ENCODE measurements at places on chromosomes 12 and 14. TPM values are rescaled to one million over a fixed set of nuclear protein-coding genes. Genes with fewer than 3 reads are reported as not detected.

DNA sequence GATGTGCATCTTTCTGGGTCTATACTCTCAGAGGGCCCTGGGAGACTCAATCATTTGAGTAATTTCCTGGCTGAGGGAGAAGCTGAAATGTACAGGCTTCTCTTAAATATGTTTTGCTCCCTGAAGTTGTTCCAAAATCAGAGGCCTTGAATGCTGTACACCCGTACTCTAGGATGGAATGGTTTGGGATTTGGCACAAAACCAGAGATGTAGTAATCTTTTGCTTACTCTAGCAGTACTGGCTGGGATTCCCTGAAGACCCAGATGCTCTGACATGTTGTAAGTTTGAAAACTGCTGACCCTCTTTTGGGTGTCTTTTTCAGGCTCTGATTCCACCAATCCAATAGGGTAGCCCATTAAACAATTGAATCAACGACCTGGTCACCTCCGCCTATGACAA, 10.4 kb downstream of the ACACB start:
- no peak overlapping the region for H3K4me3 ChIP-seq
- H3K4me1 ChIP-seq, result no peaks in the 10 kb centered on the region
- H3K27ac ChIP-seq, result no peak overlapping the region

GRCh38 chr14:94306047-94306978, 13.2 kb upstream of the SERPINA10 start:
- no peak overlapping the region for H3K27ac ChIP-seq
- peaks cover 3% of the 10 kb centered on the region for H3K27me3 ChIP-seq
- H3K4me1 ChIP-seq, result no peaks in the 10 kb centered on the region
- no peak for DNase-seq
- H3K4me3 ChIP-seq, result no peak overlapping the region
- no peaks in the 10 kb centered on the region for H3K36me3 ChIP-seq

- no peak overlapping the region for H3K4me3 ChIP-seq
- no peak overlapping the region for H3K27ac ChIP-seq
- DNase-seq, result no peak
- H3K4me1 ChIP-seq, result no peaks in the 10 kb centered on the region
- H3K27me3 ChIP-seq, result no peaks in the 10 kb centered on the region
- H3K36me3 ChIP-seq, result no peaks in the 10 kb centered on the region
These were observed 157.6 kb upstream of the PDE3A start for GRCh38 chr12:20210621-20211215.

GUCY2C gene
- not detected for total RNA-seq

Measured in activated naive CD8-positive, alpha-beta T cell treated with anti-CD3 and anti-CD28 coated beads for 36 hours (primary cell).